Smooth muscle cell of the pulmonary artery (primary cell): ENCODE measurements at places on chromosomes 13 and 19. TPM values are rescaled to one million over a fixed set of nuclear protein-coding genes. Genes with fewer than 3 reads are reported as not detected.

Gene TEX101
- total RNA-seq, result not detected in 2 replicates

Gene SIGLEC10
- total RNA-seq, result not detected in 2 replicates

Gene LHB
- total RNA-seq, result not detected in 2 replicates

Gene SGCG
- total RNA-seq, result 0.07 and 0.52 TPM in 2 replicates

Gene FFAR2
- not detected in 2 replicates for total RNA-seq

Gene SLC17A7
- total RNA-seq, result 0.17 and 0.20 TPM in 2 replicates
